Upper lobe of right lung (tissue), 1 donor: ENCODE measurements at places on chromosomes 7 and 10.

DNA sequence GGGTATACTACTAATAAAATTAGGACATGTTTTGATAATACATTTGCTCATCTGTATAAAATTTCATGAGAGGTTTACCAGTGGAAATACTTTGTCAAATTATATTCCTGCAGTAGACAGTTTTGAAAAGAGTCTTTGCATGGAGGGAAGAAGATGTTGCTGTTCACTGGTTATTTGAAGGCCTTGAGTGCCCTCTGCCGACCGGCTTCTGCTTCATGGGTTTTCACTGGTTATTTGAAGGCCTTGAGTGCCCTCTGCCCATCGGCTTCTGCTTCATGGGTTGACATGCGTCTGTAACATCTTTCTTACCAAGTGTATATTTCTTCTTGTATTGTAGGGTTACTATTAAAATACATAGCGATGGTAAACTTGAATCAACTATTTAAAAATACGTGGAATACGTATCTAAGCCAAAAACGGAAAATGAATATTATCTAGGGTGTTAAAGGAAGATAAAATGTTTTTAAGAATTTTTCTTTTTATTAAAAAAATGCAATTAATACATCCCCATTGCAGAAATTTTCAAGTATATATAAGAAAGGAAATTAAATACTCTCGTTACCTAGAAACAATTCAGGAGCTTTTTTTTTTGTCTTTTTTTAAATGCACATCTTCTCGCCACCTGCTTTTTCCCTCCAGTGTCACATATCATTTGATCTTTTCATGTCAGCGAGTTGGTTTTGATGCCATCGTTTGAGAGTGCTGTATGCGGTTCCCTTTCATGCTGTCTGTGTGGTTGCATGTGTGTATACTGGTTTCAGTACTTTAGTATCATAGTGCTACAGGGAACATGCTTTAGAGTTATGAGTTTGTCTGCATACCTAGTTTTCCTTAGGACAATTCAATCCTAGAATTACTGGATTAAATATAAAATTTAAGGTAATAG lies 73.4 kb downstream of the SHH start:
- DNase-seq: peak; percentile 77

DNA sequence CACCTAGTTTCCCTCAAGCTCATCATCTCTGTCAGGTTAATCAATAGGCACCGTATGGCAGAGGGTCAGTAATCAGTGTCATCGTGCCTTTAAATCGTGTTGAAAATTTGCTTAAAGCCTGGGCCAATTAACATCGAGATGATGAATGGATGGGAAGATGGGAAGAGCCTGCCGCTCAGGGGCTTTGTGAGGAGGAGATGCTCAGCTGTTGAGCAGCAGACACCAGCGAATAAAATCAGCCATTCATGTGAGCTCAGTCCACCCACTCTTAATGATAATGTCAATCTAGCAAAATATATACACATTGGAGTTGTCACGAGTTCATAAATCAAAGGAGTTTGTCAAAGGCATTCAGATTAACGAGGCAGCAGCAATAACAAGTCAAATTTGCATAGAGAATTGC lies 97.7 kb downstream of the BTRC start:
- DNase-seq: no peak

DNA sequence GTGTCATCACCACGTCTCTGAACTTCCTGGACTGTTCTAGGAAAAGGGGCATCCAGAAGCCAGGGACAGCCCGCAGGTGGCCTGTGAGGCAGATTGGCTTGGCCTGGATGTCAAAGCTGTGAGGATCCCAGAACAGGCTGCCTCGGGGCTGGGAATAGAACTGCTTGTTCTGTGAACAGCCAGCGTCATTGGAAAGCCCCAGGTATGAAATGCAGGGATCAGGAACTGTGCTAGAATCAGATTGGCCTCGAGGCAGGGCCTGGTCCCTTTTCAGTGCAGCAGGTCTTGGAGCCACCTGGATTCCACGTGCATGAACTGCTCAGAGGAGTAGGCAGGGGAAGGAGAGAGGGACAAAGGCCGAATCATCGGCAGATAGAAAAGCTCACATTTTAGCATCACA lies 44.6 kb downstream of the FAM20C start:
- no peak for DNase-seq

- no peak for DNase-seq
Observed at GRCh38 chr10:108696792-108697477, 1226.4 kb downstream of the XPNPEP1 start.
